ENCODE measurements at places on chromosomes 7 and 10. TPM values are rescaled to one million over a fixed set of nuclear protein-coding genes. Genes with fewer than 3 reads are reported as not detected.

DNA sequence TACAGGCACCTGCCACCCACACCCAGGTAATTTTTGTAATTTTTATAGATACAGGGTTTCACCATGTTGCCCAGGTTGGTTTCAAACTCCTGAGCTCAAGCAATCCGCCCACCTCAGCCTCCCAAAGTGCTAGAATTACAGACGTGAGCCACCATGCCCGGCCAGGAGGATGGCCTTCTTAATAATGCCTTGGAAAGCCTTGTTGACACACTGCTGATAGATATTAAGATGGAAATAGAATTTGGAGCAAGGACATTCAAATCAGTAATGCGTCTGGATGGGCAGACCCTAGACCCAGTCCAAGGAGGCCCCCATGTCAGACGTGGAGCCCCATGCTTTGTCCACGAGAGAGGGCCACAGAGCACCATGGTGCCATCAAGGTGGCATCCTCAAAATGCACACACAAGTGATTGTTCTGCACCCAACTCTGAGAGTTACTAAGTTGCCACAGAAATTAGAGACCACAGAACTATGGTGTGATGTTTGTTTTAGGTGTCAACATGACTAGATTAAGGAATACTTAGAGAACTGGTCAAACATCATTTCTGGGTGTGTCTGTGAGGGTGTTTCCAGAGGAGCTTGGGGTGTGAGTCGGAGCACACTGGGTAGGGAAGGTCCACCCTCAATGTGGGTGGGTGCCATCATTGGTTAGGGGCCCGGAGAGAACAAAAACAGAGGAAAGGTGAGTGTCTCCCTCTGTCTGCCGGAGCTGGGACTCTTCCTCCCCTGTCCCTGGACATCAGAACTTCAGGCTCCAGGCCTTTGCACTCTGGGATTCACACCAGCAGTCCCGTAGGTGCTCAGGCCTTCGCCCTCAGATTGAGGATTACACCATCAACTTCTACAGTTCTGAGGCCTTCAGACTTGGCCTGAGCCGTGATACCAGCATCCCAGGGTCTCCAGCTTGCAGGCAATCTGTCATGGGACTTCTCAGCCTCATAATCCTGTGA is 34.5 kb downstream of the EBF3 start:
- no peaks in the 10 kb centered on the region for H3K27me3 ChIP-seq
- DNase-seq = no peak
- no peak overlapping the region for H3K4me3 ChIP-seq
- H3K27ac ChIP-seq = no peak overlapping the region
- no peaks in the 10 kb centered on the region for H3K36me3 ChIP-seq
- H3K4me1 ChIP-seq = no peaks in the 10 kb centered on the region

GRCh38 chr10:111082102-111082975 is 5.5 kb downstream of the ADRA2A start:
- no peak for DNase-seq
- no peaks in the 10 kb centered on the region for H3K36me3 ChIP-seq
- H3K4me3 ChIP-seq = no peak overlapping the region
- H3K27me3 ChIP-seq = peaks cover 11% of the 10 kb centered on the region

Gene KLF14
- not detected for total RNA-seq

Gene SORCS1
- 0.16 TPM for total RNA-seq

Gene CLRN3
- 18.5 TPM for total RNA-seq

GRCh38 chr10:75099952-75100763 is 11.3 kb upstream of the SAMD8 start:
- DNase-seq = peak; percentile 86
- H3K27ac ChIP-seq = no peak overlapping the region
- no peaks in the 10 kb centered on the region for H3K27me3 ChIP-seq
- no peaks in the 10 kb centered on the region for H3K4me1 ChIP-seq

Gene ASAH2
- total RNA-seq = 1.6 TPM

Data from right lobe of liver (tissue), 6 donors.